ENCODE measurements at places on chromosomes 2 and 18.

GRCh38 chr2:155866477-155866876, 466.0 kb downstream of the NR4A2 start:
- DNase-seq: no peak

DNA sequence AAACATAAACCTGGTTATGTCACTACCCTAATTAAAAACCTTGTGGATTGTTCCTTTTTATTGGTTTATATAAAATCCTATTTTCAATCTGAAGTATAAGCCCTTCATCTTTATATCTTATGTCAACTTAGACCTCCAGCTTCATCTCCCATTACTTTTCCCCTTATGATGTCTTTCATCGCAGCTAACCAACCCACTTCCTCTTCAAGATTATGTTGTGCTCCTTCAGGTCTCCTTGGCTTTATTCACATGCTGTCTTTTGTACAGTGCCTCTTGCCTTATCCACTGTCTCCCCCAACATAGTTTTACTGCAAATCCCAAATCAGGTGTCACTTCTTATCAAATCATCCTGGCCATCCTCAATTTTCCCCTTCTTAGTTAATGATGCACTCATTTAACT, 25.9 kb downstream of the MBD5 start:
- no peak for DNase-seq

DNA sequence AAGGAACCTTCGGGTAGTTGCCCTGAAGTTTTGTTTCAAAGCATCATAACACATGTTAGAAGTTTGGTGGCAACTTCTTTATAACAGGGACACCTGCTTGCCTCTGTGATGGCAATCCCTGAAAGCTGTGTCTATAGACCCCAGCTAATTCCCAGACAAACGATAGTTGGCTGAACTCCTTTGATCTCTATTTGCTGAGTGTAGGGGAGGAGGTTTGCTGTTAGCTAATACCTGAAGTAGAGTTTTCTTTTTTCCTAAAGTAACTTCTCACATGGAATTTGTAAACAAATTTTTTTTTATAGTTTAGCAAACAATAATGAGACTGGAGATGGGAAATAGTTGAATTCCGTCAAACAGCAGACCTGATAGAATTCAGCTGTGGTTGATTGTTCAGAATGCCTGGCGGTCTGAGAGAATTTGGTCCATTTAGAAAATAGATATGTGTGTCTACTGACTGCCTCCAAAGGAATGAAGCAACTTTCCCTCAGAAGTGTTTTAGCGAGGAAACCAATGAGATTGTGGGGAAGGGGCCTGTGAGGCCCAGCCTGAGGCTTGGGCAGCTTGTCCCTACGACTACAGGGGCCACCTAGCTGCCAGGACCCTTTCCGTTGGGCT, 123.5 kb upstream of the EPAS1 start:
- DNase-seq: no peak

- no peak for DNase-seq
These were observed 5.2 kb downstream of the DYSF start for GRCh38 chr2:71458413-71459083.

DNA sequence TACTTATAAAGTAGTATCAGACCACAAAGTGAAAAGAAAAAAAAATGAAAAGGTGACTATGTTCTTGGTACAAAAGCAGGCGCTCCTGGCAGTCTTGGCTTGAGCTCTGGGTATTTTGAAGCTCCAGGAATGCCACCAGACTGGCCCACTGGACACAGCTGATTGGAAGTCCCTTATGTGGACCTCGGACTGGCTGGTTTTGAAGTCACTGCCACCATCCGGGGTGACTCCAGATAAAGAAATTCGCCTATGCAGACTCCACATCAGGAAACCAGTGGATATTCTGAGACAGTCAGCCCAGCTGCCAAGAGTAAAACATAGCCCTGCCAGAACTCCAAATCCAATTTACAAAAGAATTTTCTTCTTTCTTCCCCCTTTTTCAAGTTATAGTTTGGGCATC, 28.0 kb downstream of the ACKR3 start:
- no peak for DNase-seq

Data from stimulated activated CD4-positive, alpha-beta T cell treated with anti-CD3 and anti-CD28 coated beads, Interleukin-4, amount 100 ng/mL, for 1 hour (primary cell).